ENCODE measurements at places on chromosomes 13 and 19. TPM values are rescaled to one million over a fixed set of nuclear protein-coding genes. Genes with fewer than 3 reads are reported as not detected.

Gene TMEM150B
- not detected for polyA plus RNA-seq

Gene TMPRSS9
- polyA plus RNA-seq, result not detected

Gene CCL25
- not detected for polyA plus RNA-seq

Gene PKN1
- 86.6 TPM for polyA plus RNA-seq

Gene CNN2
- 792 TPM for polyA plus RNA-seq

Gene ZIM2
- polyA plus RNA-seq, result not detected

Gene DOCK9
- polyA plus RNA-seq, result 23.9 TPM

Gene ZNF491
- not detected for polyA plus RNA-seq

Gene MAP2K2
- polyA plus RNA-seq, result 122 TPM

Gene MAG
- 0.36 TPM for polyA plus RNA-seq

Gene ATP12A
- not detected for polyA plus RNA-seq

Gene PRSS57
- not detected for polyA plus RNA-seq

Gene BEST2
- polyA plus RNA-seq, result not detected

Gene C19orf18
- 0.41 TPM for polyA plus RNA-seq

Gene ZNF85
- 6.6 TPM for polyA plus RNA-seq

Gene SIGLECL1
- not detected for polyA plus RNA-seq

Gene ARID3A
- 0.49 TPM for polyA plus RNA-seq

Gene ZNF835
- polyA plus RNA-seq, result 1.3 TPM

Gene SLC27A1
- polyA plus RNA-seq, result 6.6 TPM

Gene DOCK6
- polyA plus RNA-seq, result 0.71 TPM

Measured in CD8-positive, alpha-beta memory T cell (primary cell).